ENCODE measurements at places on chromosomes 3 and 15.

GRCh38 chr3:132288357-132288756 is 28.9 kb upstream of the ACP3 start:
- no peak for DNase-seq

DNA sequence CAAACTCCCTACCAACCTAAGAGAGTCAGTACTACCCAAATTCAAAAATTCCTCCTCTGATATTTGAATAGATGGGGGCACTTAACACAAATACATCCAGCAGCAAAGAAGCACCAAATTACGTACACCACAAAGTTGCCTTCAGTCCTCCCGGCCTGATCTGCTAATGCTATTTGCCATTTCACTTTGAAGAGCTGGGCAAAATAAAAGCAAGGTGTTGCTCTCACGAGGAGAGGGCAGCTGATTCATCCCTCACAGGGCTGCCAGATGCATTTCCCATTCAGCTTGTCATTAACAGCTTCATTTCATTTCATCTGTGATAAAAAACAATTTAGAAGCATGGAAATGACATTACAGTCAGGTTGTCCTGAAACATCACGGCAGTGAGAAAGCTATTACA is 283.4 kb upstream of the VEPH1 start:
- DNase-seq, result no peak

DNA sequence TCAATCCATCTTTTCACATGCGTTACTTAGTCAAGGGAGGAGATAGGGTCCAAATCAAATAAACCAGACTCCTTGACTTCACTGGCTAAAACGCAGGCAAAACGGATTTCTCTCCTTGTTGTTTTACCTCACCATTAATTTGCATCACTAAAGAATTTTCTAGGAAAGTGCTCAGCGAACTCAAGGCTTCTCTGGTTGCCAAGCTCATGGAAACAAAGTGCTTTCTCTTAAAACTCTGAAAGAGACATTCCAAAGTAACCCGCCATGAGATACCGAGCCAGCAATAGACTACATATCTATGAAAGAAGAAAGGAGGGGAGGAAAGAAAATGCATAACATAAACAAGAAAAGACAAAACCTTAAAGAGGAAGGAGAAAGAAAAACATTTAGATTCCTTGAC is 211.7 kb upstream of the WNT5A start:
- no peak for DNase-seq

GRCh38 chr3:175554801-175555200 is 695.7 kb downstream of the NAALADL2 start:
- DNase-seq, result no peak

- no peak for DNase-seq
These were observed 162.9 kb downstream of the ITPR1 start for GRCh38 chr3:4656059-4656458.

- no peak for DNase-seq
These were observed 323.2 kb upstream of the SLCO3A1 start for GRCh38 chr15:91530279-91530678.

- no peak for DNase-seq
These were observed 2.7 kb downstream of the COPS2 start for GRCh38 chr15:49152552-49153312.

- no peak for DNase-seq
These were observed 1.3 kb downstream of the ELL3 start for GRCh38 chr15:43775411-43775965.

DNA sequence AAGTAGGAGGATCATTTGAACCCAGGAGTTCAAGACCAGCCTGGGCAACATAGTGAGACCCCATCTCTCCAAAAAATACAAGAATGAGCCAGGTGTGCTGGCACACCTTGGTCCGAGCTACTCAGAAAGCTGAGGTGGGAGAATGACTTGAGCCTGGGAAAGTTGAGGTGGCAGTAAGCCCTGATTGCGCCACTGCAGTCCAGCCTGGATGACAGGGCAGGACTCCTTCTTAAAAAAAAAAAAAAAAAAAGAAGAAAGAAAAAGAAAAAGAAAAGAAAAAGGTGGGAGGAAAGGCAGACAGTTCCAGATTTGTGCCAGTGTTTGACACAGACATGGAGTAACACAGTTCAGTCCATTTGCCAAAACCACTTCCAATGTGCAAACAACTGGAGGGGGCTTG is 75.7 kb downstream of the ATP10A start:
- no peak for DNase-seq

DNA sequence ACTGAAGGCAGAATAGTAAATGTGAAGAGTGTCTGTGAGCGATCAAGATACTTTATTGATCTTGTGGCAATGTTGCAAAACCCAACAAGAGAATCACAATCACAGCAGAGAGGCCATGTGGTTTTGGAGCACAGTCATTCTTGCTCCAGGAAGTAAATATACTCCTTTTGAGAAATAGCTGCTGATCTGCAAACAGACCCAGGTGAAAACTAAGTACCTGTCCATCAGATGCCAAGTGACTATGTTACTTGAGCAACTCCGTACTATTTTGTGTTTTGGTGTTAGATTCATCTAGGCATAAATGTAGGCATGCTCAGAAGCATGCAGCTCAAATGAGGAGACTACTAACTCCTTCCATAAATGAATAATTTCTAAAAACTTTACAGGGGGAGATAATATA is 627.9 kb downstream of the ZBBX start:
- DNase-seq, result no peak

DNA sequence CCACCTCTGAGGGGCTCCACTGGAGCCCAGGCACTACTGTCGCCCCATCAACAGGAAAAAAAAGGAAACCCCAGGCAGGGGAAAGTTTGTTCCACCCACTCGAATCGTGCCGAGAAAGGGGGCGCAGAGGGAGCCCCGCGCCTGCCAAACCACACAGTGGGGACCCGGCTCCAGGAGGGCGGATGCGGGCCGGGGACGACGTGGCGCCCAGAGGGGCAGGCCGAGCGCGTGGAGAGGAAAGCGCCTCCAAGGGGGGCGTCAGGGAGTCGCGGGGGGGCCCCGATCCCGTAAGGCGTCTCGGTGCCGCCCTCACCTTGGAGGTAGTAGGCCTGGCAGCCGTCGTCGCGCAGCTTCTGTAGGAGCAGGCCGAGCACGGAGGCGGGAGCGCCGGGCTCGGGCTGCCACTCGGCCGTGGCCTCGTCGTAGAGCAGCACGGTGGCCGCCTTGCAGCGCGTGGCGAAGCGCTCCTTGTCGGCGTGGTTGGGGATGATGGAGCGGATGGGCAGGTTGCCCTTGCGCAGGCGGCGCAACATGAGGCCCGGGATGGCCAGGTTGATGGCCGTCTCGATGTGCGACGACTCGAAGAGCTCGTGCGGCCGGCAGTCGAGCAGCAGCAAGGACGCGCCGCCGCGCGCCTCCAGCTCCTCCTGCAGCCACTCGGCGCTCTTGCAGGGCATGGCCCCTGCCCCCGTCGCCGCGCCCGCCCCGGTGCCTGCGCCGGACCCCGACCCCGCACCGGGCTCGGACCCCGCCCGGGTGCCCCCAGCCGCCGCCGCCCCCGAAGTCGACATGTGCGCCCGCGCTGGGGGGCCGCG is 627 bp downstream of the DUSP7 start:
- DNase-seq, result peak; percentile 63
